Activated T-helper 1 cell treated with anti-CD3 and anti-CD28 coated beads, Interleukin-12 subunit alpha, Interleukin-12 subunit beta, Interleukin-2, Interleukin-4 antibody, amounts not matched to agents 30 ng/mL and 10 ng/mL and 1 ng/mL, durations not matched to agents 14 hours and 24 hours and 36 hours (primary cell): ENCODE measurements at places on chromosomes 4 and X. TPM values are rescaled to one million over a fixed set of nuclear protein-coding genes. Genes with fewer than 3 reads are reported as not detected.

The RASL11B gene
- 1.6 and 2.3 TPM in 2 replicates for total RNA-seq

The CYSLTR1 gene
- total RNA-seq = 13.9 and 14.2 TPM in 2 replicates

The P2RY4 gene
- total RNA-seq = 0.27 TPM in 1 of 2 replicates, not detected in the other

The CEP135 gene
- 19.3 and 19.9 TPM in 2 replicates for total RNA-seq

The MTNR1A gene
- not detected in 2 replicates for total RNA-seq

The UGT2B15 gene
- total RNA-seq = not detected in 2 replicates

The FAM9B gene
- total RNA-seq = not detected in 2 replicates

The GATA1 gene
- total RNA-seq = not detected in 2 replicates

The PCDH7 gene
- not detected in 2 replicates for total RNA-seq

The RTL9 gene
- total RNA-seq = not detected in 2 replicates

The REELD1 gene
- 0.22 TPM in 1 of 2 replicates, not detected in the other for total RNA-seq

The S100G gene
- not detected in 2 replicates for total RNA-seq

The H2BW2 gene
- total RNA-seq = not detected in 2 replicates

The CLTRN gene
- 0.17 TPM in 1 of 2 replicates, not detected in the other for total RNA-seq

The CLCN4 gene
- not detected in 2 replicates for total RNA-seq

The MAGEA1 gene
- not detected in 2 replicates for total RNA-seq

The GLRB gene
- not detected in 2 replicates for total RNA-seq

The PABPC1L2B gene
- total RNA-seq = not detected in 2 replicates

The XAGE1A gene
- total RNA-seq = not detected in 2 replicates

DNA sequence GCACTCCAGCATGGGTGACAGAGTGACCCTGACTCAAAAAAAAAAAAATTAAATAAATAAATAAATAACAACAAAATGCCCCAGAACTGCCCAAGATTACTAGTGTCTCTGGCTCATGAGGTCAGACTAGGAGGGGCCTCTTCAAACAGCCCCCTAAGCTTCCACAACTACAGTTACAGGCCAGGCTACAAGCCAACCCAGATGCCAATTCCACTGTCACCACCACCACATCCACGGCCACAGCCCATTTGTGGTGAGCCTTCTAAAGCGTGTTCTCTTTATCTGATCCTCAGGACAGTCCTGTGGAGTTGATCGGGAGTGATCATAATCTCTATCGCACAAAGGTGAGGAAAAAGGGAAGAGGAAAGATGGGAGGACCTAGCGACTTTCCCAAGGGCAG lies 36.6 kb downstream of the IGFBP7 start:
- DNase-seq = no peak

GRCh38 chrX:110402850-110403221 lies 44.2 kb downstream of the RTL9 start:
- no peak for DNase-seq

- no peak for DNase-seq
These were observed 77.9 kb downstream of the LUZP4 start for GRCh38 chrX:115367455-115367854.

- no peak for DNase-seq
These were observed 217.9 kb upstream of the MAB21L2 start for GRCh38 chr4:150363721-150364688.

- no peak for DNase-seq
These were observed 356.2 kb downstream of the ADGRL3 start for GRCh38 chr4:61556277-61556676.

DNA sequence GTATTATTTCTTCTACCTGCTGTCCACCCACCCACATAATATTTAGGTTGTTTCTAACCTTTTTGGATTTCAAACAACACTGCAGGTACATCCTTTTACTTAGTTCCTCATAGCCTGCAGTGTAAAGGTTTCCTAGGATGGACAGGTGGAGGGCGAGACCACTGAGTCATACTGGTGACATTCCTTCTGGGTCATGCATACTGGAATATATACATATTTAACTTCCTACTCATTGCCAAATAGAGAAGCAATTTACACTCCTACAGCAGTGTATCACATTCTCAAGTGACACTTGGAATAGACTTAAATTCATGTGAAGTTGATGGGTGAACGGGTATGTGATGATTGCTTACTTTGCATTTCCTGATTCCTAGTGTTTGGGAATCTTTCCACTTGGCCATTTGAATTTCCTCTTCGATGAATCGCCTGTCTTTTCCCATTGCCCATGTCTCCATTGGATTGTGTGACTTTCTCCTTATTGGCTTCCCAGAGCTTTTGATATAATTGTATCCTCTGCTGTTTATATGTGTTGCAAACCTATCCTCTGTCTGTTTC lies 8.2 kb upstream of the PPP2R2C start:
- no peak for DNase-seq

- no peak for DNase-seq
These were observed 196.6 kb upstream of the EDNRA start for GRCh38 chr4:147284256-147284835.

- no peak for DNase-seq
These were observed 856.2 kb downstream of the STIM2 start for GRCh38 chr4:27716693-27717430.

- no peak for DNase-seq
These were observed 276.1 kb downstream of the CFAP299 start for GRCh38 chr4:80611678-80611979.

- no peak for DNase-seq
These were observed 5.2 kb downstream of the TNIP2 start for GRCh38 chr4:2750719-2751605.

DNA sequence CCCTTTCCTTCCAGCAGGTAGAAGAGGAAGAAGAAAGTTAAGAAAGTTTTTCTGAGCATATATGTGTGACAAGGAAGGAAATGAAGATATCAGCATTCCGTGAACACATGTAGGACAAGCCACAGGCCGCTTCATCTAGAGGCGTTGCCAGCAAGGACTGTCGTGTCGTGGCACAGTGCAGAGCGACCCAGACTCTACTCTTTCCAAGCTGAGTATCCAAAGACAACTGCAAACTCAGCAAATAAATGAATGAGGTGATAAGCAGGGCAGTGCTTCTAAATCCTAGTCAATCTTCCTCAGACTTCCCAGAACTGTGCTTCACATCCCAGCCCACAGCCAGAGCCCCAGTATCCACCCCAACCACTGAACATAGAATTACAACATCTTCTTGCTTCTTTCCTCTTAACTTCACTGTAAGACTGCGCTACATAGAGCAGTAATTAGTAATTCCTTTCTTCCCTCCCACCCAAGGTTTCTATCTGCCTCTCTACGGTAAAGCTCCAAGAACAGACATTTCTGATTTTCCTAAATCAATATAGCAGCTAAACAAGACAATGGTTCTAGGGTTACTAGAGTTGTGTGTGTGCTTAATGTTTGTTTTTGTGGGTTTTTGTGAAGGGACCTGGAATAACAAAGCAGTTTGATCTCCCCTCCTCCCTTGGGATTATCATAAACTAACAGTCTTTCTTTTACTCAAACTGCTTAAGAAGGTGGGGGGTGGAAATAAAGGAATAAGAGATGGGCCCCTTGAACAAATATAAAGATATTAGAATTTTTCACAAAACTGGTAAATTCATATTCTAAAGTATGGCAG lies 71.6 kb downstream of the PAPSS1 start:
- DNase-seq = no peak

DNA sequence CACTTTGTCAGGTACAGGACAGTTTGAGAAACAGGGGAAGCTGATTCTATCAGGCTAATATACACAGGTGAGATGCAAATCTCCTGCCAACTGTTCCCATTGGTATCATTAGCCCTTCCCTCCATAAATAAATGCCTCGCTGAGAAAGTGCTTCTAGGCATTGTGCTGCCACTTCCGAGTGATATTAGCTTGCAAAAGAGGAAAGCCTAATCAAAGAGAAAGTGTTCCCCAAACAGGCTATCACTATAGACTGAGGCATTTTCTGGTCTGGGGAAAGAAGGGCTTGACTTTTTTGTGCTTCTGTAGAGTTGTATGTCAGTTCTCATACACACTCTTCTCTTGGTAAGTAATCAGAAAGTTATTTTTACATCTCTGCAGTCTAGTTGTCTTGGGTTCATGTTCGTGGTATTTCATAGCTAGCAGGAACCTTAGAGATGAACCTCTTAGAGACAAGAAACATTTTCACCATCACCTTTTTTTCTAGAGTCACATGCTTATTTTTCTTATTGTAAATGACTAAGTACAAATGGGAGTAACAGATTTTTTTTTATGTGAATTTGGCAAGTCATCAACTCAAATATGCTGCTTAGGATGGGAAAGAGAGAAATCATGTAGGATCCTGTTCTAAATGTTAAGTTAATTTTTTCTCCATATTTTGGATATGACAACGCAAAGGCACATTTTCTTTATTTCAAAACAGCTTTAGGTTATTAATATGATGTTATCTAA lies 1009.8 kb downstream of the ADGRL3 start:
- no peak for DNase-seq

DNA sequence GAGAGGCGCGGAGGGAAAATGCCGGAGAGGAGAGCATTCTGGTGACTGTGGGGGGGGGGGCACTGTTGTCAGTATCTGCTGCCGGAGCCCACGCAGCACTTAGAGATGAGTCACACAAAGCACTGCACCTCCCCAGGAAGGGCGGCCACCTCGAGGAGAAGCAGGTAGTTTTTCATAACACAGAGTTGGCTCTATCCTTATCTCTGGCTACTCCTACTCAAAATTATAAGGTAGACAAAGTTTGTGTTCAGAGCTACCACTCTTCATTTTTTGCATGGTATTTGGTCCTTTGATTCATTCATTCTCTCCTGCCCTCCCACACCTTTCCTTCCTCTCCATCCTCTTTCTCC lies 76.2 kb upstream of the SCOC start:
- DNase-seq = no peak

DNA sequence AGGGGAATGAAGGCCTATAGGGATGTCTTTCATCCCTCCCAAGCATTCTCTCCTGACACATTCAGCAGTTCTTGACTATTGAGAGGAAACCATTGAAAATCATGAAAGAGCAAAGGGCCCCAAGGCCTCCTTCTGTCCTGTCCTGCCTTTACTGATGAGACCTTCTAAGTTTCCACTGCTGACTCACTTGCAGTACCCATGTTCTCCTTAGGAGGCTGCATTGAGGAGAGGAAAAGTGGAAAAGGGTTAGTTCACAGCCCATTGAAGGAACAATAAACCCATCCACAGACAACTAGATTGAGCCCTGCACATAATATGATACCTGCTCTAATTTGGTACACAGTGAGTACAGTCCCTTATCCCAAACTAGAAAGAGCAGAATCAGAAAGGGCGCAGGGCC lies 115.1 kb upstream of the PNPLA4 start:
- no peak for DNase-seq

- no peak for DNase-seq
These were observed 51.7 kb downstream of the RPGR start for GRCh38 chrX:38275615-38276014.

- DNase-seq = no peak
These were observed 51.4 kb upstream of the MSANTD1 start for GRCh38 chr4:3197366-3198105.

GRCh38 chr4:15712214-15712613 lies 9.3 kb downstream of the BST1 start:
- no peak for DNase-seq

- no peak for DNase-seq
These were observed 55.1 kb upstream of the TNIP3 start for GRCh38 chr4:121219227-121219626.

DNA sequence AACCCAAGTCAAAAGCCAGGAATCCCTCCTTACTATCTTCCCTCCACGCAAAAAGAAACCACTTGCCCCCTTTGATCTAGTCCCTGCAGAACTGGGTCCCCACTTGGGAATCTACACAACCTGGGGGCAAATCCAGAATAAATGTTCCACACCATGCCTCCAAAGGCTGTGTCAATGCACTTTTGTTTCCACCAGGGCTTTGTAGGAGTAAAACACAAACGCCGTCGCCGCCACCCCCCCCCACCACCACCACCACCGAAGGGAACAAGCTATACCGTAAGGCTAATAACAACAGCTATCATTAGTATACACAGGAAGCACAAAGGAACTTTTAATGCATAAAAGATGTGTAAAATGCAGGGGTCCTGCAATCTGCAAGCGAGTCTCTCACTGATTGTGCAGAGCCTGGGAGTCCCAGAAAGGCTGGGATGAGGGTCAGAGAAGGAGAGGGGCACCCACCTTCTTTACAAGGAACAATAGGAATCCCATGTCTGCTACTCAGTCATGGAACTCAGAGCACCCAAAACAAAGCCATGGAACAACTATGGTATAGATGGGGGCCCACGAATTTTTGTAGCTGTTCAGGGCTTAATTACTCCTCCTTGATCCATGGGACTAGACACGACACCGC lies 13.2 kb downstream of the BCOR start:
- no peak for DNase-seq

GRCh38 chrX:153901753-153902140 lies 2.7 kb upstream of the AVPR2 start:
- DNase-seq = no peak

GRCh38 chrX:24149351-24150050 lies at the start of gene ZFX:
ZFX (plus strand) TSS chrX:24149729; CDS start chrX:24172743, 23,014 bp downstream.
- peak; percentile 35 for DNase-seq

DNA sequence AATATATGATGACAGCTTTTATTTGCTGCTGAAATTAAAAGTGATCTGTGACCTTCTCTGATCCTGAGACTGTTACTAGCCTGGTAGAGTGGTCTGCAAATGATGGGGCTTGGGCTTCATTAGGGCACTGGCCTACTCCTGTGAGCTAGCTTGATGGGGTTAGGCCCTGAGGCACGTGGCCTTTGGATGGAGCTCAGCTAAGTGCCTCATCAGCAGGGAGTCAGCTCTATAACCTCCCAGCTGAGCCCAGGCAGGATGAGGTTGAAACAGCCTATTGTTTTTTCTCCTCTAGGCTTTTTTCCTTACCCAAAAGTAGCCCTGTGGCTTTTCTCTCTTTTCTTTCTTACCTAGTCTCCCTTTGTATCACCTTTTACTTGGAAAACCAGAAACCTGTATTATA lies 92.2 kb downstream of the AFF2 start:
- no peak for DNase-seq

GRCh38 chr4:164485136-164485535 lies 268.8 kb upstream of the SMIM31 start:
- DNase-seq = no peak

GRCh38 chrX:71210816-71211215 lies 12.2 kb upstream of the GJB1 start:
- DNase-seq = no peak

DNA sequence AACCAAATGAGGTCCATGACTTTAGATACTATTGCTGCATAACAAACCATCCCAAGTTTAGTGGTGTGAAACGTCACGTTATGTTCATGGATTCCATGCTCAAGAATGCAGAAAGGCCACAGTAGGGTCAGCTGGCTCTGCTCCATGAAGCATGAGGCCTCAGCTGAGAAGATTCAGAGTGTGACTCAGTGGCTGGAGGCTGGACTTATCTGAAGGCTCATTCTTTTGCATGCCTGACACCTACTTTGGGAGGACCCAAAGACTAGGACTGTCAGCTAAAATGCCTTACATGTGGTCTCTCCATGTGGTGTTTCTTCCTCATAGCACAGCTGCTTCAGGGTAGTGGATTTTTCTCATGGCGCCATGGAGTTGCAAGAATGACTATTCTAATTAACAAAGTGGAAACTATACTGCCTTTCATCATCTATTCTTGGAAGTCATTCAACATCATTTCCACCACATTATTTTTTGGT lies 11.5 kb upstream of the CCDC149 start:
- DNase-seq = no peak

GRCh38 chrX:40147126-40147952 lies 49.6 kb upstream of the BCOR start:
- DNase-seq = no peak

GRCh38 chr4:97238956-97239666 lies 904.2 kb downstream of the STPG2 start:
- DNase-seq = no peak
